ENCODE measurements at places on chromosomes 13 and 19.

DNA sequence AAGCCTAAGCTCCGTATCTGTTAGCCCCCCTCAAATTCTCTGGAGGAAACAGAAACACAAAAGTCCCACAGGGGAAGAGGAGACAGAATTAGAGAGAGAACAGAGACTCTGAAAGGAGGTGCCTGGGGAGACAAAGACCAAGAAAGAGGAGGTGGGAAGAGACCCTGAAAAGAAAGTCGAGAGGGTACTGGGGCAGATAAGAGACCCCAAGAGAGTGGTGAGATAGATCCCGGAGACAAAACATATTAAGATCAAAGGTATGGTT is 915 bp upstream of the GRWD1 start:
- peak; percentile 74 for DNase-seq

GRCh38 chr19:49591731-49592485 is 926 bp downstream of the PRR12 start:
- peak; percentile 78 for DNase-seq

GRCh38 chr13:30720172-30720869 is 15.0 kb upstream of the ALOX5AP start:
- no peak for DNase-seq

- peak; percentile 4 for DNase-seq
These were observed 30.9 kb upstream of the MED4 start for GRCh38 chr13:48125794-48126228.

GRCh38 chr19:1416014-1416841 is 8.8 kb downstream of the DAZAP1 start:
- no peak for DNase-seq

All from NCI-H69 (cell line).